H7 (cell line): ENCODE measurements at places on chromosomes 4 and X.

GRCh38 chrX:155871934-155872333 is 9.2 kb upstream of the VAMP7 start:
- no peak for DNase-seq

- DNase-seq, result peak; percentile 25
Observed at GRCh38 chrX:15468036-15468435, 25.1 kb downstream of the PIR start.

- DNase-seq, result no peak
Observed at GRCh38 chrX:148363471-148364235, 136.8 kb upstream of the AFF2 start.

DNA sequence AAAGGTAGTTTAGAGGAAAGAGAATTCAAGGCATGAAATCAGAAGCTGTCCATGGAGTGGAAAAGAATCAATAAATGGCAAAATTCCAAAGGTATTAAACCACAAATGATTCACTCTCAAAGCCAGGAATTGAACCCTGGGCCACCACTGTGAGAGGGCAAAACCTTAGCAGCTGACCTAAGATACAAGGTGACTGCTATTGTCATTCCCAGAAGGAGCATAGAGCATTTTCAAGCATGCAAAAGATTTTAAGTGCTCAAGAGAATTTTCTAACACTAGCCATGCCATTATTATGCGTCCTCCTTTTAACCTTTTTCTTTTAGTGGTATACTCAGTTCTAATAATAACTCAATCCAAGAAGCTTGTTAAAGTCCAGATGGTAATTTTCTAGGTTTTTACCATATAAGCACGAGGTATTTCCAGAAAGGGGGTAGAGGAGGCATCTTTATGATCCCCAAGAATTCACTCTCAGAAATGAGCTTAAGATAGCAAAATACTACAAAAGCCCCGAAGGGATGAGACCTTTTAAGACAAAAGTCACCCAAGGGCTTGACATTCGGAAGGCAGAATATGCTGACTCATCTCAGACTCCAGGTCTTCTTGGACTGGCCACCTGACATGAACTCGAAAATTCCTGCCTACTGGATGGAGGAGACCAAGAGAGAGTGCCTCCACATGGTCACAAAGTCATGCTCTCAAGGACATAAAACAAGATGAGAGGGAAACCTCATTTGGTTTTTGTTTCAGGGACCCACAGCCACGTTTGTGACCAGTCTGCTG is 13.8 kb upstream of the PAGE5 start:
- no peak for DNase-seq

DNA sequence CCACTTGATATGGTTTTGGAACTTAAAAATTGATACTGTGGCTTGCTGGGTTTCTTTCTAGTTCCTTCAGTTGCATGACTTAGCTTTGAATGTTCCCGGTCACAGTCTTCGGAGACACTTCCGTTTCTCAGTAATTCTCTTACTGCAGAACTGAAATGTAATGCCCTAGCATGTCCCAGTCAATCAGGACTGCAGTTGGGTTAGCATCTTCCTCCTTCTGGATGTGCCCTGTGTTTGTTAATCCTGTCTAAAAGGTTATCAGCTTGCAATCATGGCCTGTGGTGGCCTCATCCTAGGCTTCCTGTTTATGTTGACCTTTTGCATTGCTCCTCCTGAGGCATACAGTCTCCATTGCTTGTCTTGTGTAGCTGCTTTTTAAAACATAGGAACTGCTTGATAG is 275.9 kb downstream of the ARHGAP10 start:
- DNase-seq, result no peak

- no peak for DNase-seq
Observed at GRCh38 chr4:37392521-37393255, 148.1 kb downstream of the NWD2 start.

DNA sequence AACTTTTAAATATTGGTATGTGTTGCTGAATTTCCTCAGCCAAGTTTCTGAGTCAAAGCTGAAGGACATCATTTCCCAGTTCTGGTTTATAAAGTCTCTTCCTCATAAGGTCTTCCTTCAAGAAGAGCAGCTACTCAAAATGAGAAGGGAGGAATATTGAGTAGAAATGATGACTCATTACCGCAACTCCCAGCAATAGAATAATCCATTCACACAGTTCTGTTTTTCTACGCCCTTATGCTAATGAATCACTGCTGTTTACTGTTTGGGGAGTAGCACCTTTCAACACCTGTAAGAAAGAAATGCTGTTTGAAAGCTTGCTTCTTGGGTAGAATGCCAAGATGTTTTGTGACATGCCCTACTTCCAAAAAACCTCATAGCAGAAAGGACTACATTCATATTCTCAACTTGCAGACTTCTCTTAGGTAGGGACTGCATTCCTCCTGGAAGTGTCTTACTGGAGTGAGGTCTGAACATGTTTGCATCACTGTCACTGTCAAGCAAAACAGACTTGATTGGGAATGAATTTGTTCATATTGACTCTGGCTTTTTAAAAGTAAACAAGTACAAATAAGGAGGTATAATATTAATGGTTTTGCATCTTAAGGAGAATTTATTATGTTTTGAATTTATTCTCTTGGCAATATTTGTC is 147.2 kb upstream of the BANK1 start:
- no peak for DNase-seq

- no peak for DNase-seq
Observed at GRCh38 chr4:6460876-6461275, 11.5 kb downstream of the PPP2R2C start.

DNA sequence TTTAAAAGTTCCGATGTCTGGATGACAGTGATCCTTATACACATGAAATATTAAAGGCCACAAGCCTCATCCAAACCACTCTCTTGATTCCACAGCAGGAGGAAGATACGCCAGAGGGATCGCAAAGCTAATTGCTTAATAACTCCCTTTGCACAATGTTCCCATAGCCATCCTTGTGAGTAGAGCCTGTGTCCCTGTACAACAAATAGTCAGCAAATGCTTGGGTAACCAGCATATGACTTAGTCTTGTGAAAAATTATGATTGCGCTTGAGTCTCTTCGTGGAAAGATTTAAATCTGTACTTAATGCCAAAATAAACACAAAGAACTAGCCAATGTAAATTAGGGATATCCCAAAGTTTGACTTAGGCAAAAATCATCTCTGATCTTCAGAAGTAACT is 31.5 kb downstream of the SLC9A7 start:
- no peak for DNase-seq

GRCh38 chr4:78058591-78059523 is 1.7 kb downstream of the FRAS1 start:
- peak; percentile 81 for DNase-seq

DNA sequence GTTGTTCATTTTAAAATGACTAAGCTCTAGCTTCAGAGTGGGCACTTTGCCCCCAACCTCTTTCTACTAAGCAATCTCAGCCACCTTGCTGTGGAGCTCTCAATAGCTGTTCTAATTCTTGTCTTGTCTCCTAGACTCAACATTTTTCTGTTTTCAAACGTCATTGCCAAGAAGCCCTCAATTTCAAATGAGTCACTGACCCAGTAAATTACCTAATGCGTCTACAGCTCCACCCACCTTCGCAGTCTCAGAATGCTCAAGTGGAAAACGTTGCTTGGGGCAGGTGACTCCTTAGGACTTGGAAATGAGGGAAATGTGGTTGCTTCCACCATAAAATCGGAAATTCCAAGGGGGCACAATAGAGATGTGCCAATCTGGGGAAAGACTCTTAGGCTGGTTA is 59.0 kb downstream of the ING2 start:
- DNase-seq, result no peak

- DNase-seq, result no peak
Observed at GRCh38 chr4:127179256-127180087, 453.3 kb upstream of the INTU start.

DNA sequence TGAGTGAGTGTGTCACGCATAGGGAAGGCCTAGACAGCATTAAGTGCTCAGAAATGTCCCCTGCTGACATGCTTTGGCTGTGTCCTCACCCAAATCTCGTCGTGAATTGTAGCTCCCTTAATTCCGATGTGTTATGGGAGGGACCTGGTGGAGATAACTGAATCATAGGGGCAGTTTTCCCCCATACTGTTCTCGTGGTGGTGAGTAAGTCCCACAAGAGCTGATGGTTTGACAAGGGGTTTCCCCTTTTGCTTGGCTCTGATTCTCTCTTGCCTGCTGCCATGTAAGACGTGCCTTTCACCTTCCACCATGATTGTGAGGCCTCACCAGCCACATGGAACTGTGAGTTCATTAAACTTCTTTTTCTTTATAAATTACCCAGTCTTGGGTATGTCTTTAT is 78.0 kb downstream of the NSUN7 start:
- DNase-seq, result no peak

GRCh38 chr4:17812125-17812524 is 1.3 kb downstream of the NCAPG start:
- no peak for DNase-seq

DNA sequence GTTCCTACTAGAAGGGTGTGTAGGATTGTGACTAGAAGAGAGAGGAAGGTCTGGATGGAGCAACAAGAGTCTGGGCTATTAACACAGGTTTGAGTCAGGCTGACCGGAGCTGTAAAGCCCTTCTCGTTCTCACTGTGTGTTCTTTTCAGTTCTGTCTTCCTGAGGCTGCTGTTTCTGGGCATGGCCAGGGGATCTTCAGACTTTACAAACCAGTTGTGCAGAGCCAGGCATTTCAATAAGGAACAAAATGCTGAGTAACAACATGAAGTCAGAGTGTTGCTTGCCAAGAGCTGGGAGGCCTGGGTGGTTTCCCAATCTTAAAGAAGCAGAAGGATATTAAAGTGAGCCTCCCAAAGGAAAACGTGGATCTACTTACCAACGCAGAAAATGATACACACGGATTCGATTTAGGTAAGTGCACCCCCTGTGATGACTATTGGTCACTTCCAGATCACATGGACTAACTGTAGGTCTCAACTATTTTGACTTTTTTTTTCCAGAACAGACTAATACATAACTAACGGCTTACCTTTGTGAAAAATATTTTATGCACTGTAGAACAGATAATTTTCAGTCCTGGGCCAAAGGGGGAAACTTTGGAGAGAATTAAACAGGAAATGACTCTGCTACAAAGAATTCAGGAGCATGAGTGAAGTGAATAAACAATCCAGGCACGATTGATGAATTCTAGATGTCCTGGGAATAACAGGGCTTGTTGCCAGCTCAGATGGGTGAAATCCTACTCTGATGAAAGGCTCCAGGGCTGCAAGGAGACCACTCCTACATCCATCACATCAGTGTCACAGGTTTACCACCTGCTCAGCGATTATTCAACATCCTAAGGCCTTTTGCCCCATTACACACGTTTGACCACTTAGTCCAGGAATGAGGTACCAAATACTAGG is 94.5 kb downstream of the ANXA3 start:
- DNase-seq, result no peak

DNA sequence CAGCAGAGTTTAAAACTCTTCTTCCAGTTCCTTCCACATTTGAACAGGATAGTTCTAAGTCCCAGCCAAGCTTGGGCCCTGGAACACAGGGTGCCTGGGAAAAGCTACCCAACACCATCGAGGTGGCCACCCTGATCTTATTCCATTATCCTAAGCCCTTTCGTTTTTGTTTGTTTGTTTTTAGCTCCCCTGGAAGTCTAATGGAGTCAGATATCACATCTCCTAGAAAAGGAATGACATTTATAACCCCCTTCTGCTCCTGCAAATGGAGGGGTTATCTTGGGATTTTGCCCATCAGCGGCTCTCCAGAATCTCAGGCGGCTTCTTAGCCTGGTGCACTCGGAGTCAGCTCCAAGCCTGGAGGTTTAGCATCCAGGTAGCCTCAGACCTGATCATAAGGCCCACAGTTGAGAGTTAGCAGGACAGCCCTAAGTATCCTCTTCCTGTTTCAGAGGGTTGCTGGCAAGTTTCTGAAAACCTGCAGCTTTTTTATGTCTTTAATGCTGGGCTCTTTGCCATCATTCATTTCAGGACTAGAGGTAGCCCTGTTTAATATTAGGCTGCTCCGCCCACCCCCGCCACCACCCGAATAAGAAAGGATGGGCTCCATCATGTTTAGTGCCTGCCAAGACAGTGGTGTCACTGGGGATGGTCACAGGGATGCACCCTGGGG is 230.0 kb upstream of the LNX1 start:
- peak; percentile 4 for DNase-seq

DNA sequence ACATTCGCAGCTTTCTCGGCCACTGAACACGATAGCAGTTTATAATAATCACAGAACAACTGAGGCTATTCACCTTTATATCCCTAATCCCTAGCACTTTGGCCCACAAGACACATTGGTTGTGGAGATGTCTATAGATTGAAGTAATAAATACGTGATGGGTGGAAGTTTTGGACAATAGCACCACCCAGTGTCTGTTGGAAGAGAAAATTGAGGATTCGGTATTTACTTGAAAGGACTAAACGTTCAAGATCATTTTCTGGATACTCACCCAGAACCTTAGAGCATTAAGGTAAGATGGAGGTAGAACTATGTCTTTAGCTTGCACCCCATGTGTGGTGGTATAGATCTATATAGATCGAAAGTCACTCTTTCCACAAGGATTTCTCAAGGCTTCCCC is 787 bp upstream of the TMSB15A start:
- peak; percentile 7 for DNase-seq

GRCh38 chr4:74376888-74377483 is 12.0 kb downstream of the EREG start:
- peak; percentile 56 for DNase-seq

GRCh38 chr4:67549123-67549522 is 3.8 kb upstream of the CENPC start:
- no peak for DNase-seq

- no peak for DNase-seq
Observed at GRCh38 chrX:10203617-10204016, 46.8 kb downstream of the CLCN4 start.

DNA sequence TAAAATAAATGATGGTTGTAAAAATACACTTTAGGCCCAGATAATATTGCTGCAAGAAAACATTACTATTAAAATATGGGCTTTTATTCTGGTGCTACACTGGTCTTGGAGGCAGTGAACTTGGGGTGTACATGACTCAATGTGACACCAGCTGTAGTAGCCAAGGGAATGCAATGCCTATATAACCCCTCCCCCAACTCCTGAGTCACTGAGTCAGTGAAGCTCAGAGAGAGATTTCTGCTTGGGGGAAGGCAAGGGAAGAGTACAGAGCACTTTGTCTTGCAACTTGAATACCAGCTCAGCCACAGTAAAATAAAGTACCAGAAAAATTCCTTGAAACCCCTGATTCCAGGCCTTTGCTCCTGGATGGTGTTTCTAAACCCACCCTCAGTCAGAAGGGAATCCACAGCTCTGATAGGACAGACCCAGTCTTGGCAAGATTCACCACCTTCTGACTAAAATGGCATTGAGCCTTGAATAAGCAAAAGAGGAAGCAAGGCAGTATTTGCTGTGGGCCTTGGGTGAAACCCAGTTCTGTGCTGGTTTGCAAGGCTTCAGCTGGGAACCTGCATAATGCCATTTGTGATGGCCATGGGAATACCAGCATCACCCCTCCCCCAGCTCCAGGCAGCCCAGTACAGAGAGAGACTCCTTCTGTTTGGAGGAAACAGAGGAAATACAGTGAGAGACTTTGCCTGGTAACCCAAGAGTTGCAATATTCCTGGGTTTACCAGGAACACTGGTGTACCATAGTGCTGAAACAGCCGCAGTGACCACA is 209.9 kb downstream of the IQCM start:
- DNase-seq, result no peak

GRCh38 chr4:87406462-87406861 is 15.5 kb upstream of the HSD17B11 start:
- DNase-seq, result no peak

- peak; percentile 4 for DNase-seq
Observed at GRCh38 chr4:172095161-172095560, 282.0 kb downstream of the GALNTL6 start.
